Activated T-cell treated with anti-CD3 and anti-CD28 coated beads for 24 hours (primary cell): ENCODE measurements at places on chromosomes 4 and X.
A peak's percentile ranks its signal among the peaks of the same experiment; 100 is the strongest.

DNA sequence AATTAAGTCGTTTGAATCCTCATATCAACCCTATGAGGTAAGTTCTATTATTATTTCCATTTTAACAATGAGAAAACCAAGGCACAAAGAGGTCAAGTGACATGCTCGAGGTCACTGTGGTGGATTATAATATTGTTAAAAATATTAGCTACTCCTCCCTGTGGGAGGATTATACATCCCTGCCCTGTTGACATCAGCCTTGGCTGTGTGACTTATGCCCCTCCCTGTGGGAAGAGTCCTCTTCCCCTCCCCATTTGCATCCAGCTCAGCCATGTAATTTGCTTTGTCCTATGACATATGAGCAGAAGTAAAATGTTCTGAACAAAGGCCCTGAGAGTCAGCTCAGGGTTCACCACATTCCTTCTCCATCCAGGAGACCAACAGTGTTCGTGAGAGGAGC, 152.7 kb upstream of the ZIC3 start:
- DNase-seq, result no peak

GRCh38 chrX:23434356-23434884, 99.8 kb downstream of the PTCHD1 start:
- no peak for DNase-seq

DNA sequence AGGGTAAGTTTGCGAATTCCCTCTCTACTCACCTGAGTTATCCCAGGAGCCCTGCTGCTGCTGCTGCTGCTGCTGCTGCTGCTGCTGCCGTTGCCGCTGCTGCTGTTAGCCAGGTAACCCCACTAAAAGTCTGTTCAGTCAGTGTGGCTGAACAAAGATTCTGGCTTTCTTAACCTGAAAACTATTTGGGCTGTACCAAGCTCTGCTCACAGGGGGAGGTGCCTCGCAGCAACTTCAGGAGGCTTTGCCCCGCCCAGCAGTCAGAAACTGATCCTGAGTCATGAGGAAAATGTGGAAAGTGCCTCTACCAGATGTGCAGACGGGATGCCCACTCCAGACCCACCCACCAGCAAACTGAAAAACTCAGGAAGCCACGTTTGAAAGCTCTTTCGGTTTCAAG, at the start of gene CAPN6:
Gene CAPN6 (minus strand): TSS at position 145 of the 400 bp plus-strand sequence. CDS start 6,547 bp downstream, outside the sequence.
- no peak for DNase-seq

- peak; percentile 17 for DNase-seq
These were observed 42.9 kb upstream of the INTS6L start for GRCh38 chrX:135477576-135477975.

DNA sequence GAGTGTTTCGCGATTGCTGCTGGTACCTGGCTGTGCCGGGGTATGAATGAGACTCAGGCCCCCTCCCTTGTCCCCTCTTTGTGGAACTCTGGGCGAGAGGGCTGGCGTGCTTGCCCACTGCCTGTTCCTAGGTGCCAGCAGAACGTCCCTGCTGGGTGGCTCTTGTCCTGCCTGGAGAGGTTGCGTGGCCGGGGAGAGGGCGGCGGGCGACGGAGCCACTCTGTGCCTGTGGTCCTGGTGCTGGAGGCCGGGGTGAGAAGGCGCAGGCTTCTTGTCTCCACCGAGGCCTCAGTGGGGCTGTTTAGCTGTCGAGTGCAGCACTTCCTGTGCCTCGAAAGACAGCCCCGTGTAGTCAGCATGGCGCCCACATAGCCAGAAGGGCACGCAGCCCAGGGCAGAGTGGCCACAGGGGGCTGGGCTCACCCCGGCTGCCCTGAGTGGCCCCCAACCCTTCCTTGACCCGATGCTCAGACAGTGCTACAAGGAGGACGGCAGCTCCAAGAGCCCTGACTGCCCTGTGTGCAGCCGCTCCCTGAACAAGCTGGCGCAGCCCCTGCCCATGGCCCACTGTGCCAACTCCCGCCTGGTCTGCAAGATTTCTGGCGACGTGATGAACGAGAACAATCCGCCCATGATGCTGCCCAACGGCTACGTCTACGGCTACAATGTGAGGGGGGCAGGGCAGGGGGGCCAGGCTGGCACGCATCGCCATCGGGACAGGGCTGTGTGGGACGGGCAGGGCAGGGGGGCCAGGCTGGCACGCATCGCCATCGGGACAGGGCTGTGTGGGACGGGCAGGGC, 8.9 kb upstream of the UVSSA start:
- no peak for DNase-seq

DNA sequence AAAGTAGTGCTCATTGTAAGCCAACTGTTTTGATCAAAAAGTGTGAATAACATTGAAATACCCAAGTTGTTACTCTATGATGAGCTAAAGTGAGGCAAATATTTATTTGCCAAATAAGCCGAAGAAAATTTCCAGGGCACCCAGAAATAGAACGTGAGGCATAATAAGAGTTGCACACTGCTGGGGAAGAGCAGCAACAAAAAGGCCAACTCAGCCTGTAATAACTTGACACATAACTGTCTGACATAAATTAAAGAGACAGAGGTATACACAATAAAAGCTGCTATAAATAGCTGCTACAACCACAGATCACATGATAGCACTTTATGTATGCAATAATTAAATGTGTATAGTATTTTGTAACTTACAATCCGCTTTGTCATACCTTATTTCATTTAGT, 2.0 kb upstream of the ABCB7 start:
- no peak for DNase-seq

DNA sequence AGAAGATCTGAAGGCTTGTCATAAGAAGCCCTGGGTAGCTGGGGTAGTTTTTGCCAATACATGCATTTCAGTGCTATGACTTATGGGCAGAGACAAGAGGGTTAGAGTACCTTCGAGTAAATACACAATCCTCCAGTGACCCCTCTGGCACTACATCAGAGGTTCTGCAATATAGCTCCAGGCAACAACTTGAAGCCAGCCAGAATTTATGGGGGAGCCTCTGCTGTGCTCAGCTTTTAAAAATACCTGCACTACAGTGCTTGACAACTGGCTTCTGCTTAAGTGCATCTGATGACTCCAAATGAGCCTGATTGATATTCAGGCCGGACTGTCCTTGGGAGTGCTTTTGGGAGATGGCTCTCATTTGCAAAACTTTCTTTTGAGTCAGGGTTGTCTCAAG, 44.9 kb upstream of the SMAD1 start:
- DNase-seq, result no peak

GRCh38 chr4:73222466-73223257, 35.9 kb downstream of the ANKRD17 start:
- DNase-seq, result peak; percentile 39

GRCh38 chr4:129239088-129239487, 143.1 kb downstream of the C4orf33 start:
- no peak for DNase-seq

GRCh38 chr4:61152433-61152832, 47.7 kb upstream of the ADGRL3 start:
- DNase-seq, result no peak

- no peak for DNase-seq
These were observed 823 bp upstream of the MAN2B2 start for GRCh38 chr4:6573986-6574746.

GRCh38 chr4:151744614-151745013, 16.2 kb downstream of the GATB start:
- DNase-seq, result no peak

GRCh38 chrX:63746278-63746677, 38.7 kb downstream of the ARHGEF9 start:
- DNase-seq, result no peak

DNA sequence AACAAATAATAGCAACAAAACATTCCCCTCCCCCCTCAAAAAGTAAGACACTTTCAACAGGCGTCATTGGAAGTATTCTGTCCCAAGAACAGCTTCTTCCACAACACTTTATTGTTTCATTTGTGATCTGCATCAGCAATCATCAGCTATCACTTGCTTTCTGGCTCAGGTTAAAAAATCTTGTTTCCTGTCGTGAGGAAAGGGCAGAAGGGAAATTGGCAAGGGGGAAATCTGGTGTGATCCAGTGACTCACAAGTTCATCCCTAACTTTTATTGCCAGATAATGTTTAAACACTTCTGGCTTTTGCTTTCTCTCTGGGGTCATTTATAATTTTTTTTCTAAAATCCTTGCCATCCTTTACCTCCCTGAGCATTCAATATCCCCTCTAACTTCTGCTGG, 247.4 kb upstream of the GIMD1 start:
- no peak for DNase-seq

GRCh38 chr4:107977966-107978705, 11.6 kb upstream of the HADH start:
- DNase-seq, result no peak

- DNase-seq, result peak; percentile 0
These were observed at the start of gene COL4A5 for GRCh38 chrX:108439426-108439942. Gene COL4A5 (plus strand): TSS chrX:108439838. CDS start chrX:108440126, 288 bp downstream.

DNA sequence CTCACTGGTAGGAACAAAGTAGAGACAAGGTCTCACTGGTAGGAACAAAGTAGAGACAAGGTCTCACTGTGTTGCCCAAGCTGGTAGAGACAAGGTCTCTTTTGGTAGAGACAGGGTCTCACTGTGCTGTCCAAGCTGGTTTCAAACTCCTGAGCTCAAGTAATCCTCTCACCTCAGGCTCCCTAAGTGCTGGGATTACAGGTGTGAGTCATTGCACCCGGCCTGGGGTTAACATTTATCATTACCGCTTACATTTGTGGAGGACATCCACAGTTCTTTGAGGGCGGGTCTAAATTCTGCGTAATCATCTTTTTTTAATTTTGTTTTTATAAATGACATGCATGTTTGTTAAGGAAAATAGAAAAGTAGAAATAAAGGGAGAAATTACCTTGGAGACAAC, 12.0 kb downstream of the RAB33B start:
- no peak for DNase-seq

GRCh38 chr4:177079327-177079726, 230.3 kb upstream of the NEIL3 start:
- no peak for DNase-seq

- peak; percentile 10 for DNase-seq
These were observed 3.9 kb upstream of the SYN1 start for GRCh38 chrX:47623540-47624027.

GRCh38 chrX:53126377-53126776, 32.4 kb downstream of the KANTR start:
- no peak for DNase-seq

GRCh38 chr4:122146652-122147051, 5.5 kb upstream of the BLTP1 start:
- DNase-seq, result no peak

- no peak for DNase-seq
These were observed 127.0 kb downstream of the HS6ST2 start for GRCh38 chrX:132831336-132831973.

DNA sequence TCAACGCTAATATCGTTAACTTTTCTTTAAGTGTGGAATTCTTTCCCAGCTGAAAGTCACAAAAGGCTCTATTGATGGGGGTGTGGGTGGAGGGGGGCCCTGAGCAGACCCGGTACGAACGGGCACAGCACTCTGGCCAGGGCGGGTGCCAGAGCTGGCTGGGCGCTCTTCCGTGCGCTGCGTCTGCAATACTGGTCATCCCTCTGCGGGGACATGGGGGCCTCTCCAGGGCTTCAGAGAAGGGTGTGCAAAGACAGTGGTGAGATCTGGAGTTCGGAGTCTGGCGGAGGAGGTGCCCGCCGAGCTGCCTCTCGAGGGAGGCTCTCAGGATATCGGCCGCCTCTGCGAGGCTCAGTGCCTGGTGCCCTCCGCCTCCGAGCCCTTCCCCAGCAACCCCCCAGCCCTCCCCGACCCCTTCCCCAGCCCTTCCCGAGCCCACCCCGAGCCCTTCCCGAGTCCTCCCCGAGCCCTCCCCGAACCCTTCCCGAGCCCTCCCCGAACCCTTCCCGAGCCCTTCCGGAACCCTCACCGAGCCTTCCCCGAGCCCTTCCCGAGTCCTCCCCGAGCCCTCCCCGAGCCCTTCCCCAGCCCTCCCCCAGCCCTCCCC, 34.3 kb downstream of the FGFRL1 start:
- DNase-seq, result no peak

- DNase-seq, result no peak
These were observed 2141.0 kb upstream of the AGA start for GRCh38 chr4:179583221-179583620.

DNA sequence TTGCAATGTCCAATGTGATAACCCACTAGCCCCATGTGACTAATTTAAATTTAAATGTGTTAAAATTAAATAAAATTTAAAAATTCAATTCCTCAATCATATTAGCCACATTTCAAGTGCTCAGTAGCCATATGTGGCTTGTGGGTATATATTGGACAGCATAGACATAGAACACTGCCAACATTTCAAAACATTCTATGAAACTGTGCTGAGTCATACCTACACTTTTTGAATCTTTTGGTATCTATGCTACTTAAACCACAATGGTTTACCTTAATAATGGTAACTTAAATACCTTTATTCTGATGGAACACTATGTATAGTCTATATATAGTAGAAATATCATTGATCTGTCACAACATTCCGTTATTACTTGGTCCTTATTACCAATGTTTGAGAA, 223.4 kb upstream of the ATOH1 start:
- DNase-seq, result no peak

- DNase-seq, result no peak
These were observed 27.1 kb upstream of the DCLK2 start for GRCh38 chr4:150051111-150051510.

DNA sequence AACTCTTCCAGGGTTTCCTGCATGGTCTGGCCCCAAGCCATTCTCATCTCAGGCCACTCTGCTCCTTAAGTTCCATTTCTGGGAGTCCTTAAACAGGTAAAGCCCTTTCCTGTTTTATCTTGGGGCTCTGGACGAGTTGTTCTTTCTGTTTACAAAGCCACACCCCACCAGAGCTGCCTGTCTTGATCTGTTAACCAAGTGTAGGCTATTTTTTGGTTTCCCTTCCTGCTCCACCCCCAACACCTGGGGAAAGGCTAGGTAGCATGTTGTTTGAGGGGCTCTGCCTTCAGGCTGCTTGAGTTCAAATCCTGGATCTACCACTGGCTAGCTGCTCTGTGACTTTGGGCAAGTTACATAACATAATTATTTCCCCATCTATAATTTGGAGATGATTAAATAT, 40.0 kb downstream of the ERVMER34-1 start:
- no peak for DNase-seq

DNA sequence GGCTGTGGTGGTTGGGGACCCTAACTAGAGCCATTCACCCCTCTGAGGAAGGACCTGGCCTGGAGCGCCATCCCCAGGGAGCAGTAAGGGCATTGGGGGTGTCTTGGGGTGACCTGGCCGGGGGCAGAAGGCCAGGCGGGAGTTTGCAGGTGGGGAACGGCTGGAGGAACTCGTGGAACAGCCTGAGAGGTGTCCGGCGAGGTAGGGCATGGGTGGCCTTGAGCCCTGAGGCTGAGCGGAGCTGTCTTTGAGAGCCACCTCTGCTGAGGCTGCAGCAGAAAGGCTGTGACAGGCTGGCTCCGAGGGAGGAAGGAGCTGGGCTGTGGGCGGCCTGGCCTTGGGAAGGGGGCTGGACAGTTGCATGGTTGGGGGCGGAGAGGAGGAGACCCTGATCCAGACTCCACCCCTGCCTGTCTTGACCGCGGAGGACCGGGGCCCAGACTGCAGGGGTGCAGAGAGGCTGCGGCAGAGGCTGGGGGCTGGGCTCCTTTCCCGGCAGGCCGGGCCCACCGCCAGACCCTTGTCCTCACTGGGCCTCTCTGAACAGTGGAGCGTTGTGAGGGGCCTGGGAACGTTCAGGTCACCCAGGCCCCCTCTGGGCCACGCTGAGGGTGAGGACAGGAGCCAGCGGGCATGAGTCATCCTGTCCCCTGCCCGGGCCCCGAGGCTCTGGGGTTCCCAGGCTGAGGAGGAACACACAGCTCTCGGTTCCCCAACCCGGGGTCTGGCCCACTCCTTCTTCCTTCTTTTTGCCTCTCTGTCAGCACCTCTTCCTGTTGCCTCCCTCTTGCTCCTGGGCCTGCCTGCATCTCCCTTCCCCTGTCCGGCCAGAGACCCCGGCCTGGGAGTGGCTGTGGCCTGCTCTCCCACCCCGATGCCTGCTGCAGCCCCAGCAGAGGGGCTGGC, 8.1 kb downstream of the SH3BP2 start:
- DNase-seq, result no peak

- DNase-seq, result no peak
These were observed 169.9 kb downstream of the BANK1 start for GRCh38 chr4:101960431-101960830.
